ENCODE measurements at places on chromosomes 7 and 10.

- no peak for DNase-seq
Observed at GRCh38 chr7:73437621-73438416, 4.2 kb downstream of the FZD9 start.

DNA sequence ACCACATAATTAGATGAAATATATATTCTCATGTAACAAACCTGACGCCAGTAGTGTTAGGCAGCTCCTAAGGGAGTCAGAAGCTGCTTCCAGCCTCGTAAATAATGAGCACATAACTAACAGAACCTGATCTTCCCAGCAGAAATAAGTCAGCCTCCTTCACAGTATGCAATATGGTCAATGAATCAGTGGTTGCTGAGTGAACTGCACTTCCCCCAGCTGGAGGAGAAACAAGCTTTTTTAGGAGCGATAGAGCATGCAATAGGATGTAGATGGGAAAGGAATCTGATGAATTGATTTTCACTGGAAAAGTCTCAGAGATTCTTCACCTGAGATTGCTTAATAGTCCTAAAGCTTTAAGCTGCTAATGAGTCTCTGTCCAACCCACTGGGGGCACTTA is 337.2 kb upstream of the LRGUK start:
- no peak for DNase-seq

GRCh38 chr7:31705377-31705776 is 18.4 kb downstream of the PPP1R17 start:
- DNase-seq: no peak

- no peak for DNase-seq
Observed at GRCh38 chr10:100889546-100889945, 23.2 kb upstream of the SLF2 start.

DNA sequence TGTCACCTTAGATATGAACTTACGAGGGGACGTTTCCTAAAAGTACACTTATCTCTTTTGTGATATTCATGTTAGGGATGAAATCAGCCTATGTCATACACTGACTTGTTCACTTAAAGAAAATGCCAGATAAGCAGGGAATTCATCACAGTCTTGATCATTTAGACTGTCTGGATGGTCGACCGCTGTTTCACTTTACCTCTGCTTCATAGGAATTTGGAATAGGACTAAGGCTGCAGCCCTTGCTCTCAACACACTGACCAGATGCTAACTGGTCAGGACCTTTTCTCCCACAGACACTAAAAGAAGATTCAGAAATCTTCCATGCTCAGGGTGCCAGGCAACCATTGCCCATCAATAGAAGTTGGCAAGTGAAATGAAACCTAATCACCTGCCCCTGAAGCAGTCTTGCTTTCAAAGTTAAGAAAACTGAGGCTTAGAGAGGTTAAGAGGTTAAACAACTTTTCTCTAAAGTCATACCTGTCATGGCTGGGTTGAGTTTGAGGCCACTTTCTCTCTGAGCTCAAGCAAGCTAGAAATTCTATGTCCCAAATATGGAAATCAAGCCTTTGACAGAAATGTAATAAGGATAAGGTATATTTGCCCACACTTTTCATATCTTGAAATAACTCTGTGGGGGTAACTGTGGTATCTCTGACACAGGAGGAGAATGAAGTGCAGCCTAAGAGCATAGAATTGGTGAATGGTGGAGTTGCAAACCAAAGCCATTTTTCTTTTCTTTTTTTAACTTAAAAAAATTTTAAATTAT is 77.1 kb downstream of the MAP3K8 start:
- DNase-seq: no peak

GRCh38 chr10:130038611-130039109 is 72.0 kb downstream of the C10orf143 start:
- no peak for DNase-seq

- no peak for DNase-seq
Observed at GRCh38 chr10:117483056-117483590, 59.4 kb upstream of the EMX2 start.

DNA sequence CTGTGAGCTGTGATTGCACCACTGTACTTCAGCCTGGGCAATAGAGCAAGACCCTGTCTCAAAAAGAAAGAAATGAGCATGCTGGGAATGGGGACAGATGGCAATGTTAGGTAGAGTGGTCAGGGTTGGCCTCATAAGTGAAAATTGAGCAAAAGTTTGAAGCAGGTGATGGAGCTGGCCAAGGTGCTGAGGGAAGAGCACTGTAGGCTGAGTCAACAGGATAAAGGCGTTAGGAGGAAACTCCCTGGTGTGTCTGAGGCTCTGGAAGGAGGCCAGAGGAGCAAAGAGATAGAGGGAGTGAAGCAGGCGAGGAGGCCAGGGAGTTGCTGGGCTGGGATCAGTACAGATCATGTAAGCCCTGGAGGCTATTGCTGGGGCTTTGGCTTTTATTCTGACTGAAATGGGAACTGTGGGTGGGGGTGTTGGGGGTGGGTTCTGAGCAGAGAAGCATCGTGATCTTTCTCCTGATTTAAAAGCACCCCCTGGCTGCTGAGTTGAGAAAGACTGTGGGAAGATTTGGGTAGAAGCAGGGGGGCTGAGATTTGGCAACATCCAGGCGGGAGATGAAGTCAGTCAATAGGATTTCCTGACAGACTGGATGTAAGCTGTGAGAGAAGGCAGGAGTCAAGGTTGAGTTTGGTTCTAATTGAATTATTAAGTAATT is 52.5 kb upstream of the VKORC1L1 start:
- DNase-seq: no peak

Measured in fibroblast of skin of left quadriceps (primary cell).